Activated T-helper 9 cell treated with anti-CD3 and anti-CD28 coated beads, Interleukin-2, amount 50 U/mL, for 16 hours (primary cell): ENCODE measurements at places on chromosomes 3 and 15.

DNA sequence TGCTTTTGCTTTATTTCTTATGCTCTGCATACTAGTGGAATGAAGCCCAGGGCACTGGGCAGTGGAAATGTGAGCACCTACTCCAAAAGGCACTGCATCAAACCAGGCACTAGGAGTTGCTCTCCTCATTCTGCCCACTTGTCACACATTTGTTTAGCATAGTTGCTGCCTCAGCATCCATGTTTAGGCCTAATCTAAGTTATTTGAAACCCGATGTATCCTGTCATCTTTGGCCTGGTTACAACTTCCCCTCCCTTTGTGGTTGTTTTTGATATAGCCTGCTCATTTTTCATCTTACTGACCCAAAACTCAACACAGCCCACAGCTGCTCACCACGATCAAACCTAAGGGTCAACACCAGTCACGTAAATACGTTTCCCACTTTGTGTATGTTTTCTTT, 82.2 kb upstream of the SELENOK start:
- DNase-seq: no peak

DNA sequence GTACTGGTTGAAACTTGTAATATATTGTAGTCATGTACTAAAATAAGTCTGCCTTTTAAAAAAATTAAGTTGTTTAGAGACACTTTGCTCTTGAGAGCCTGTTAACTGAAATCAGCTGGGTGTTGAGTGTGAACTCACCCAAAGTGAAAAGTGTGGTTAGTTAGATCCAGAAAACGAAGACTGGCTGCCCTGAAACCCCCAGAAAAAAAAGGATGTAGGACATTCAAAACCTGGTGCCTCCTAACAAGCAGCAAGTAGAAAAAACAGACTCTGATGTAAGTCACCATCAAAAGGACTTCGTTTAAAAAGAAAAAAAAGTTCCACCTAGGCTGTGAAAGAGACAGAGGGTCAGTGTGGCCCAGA, 40.8 kb downstream of the UMPS start:
- no peak for DNase-seq

GRCh38 chr3:25460751-25461150, 32.7 kb downstream of the RARB start:
- DNase-seq: no peak

- no peak for DNase-seq
Measured at GRCh38 chr3:159829056-159829455, 159.6 kb upstream of the IL12A start.

DNA sequence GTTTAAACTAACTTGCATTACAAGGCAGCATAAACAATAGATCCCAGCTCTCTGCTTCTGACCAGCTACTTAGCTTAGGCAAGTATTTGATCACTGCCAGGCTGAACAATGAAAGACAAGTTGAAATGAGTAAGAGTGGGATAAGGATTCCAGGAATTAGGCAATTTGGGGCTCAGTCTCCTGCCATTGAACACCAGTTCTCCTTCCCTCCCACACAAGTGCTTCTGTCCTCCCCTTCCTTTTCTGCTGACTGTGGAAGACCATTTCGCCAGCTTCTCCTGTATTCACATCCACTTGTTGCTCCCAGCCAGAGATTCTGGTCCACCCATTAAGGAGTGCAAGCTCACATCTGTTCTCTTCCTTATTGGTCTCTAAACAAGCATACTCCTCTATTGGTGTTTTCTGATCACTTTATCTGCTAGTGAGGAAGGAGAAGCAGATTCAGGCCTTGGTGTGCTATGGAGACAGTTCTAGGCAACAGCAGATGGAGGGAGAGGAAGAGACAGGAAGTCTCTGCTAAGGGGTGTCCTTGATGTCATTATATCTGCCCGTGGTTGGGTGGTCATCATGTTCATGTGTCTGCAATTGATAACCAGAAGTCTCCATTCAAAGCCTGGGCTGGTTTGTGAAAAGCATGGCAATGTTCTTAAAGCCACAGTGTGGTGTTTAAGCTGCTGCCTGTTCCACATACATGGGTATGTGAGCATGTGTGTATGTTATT, 121.5 kb downstream of the PLCL2 start:
- no peak for DNase-seq
